CD4-positive, CD25-positive, alpha-beta regulatory T cell (primary cell): ENCODE measurements at places on chromosomes 3 and 15. TPM values are rescaled to one million over a fixed set of nuclear protein-coding genes. Genes with fewer than 3 reads are reported as not detected.

BTLA gene
- total RNA-seq, result 7.1 TPM

DAZL gene
- not detected for total RNA-seq

DNA sequence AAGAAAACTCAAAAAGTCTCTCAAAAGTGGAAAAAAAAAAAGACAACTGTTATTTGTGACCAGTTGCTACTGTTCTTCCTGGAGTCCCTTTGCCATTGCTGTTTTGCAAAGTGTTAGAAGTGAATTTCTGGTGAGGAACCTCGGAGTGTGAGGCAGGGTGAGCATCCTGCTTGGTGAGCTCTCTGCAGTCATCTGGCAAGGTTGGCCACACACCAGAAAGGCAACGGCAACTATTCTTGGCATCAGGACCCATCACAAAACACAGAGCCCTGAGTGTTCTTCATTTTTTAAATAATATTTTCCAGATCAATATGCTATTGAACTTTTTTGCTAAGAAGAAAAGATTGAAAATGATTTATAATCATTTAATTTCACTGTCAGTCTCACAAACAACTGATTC is 60.7 kb downstream of the CGNL1 start:
- no peak for DNase-seq
- no peaks in the 10 kb centered on the region for H3K4me1 ChIP-seq
- no peak overlapping the region for H3K4me3 ChIP-seq
- no peak overlapping the region for H3K27ac ChIP-seq

DNA sequence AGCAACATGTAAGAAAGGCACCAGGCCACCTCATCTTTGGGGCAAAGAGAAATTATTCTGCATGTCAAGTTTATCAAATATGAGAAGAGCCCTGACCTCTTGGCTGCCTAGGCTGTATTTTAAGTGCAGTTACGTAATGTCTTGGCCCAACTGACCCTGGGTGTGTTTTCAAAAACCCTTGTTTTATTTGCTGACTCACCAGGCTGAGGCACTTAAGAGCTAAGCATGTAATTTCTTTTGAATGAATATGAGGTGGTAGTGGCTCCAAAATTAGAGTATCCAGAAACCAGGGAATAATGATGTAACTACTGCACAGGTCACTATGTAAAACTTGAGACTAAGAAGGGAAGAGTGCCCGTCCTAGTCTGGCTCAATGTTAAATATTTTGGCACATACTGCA is 24.3 kb downstream of the PGPEP1L start:
- H3K27ac ChIP-seq, result no peak overlapping the region
- DNase-seq, result no peak
- H3K4me1 ChIP-seq, result no peaks in the 10 kb centered on the region
- no peak overlapping the region for H3K4me3 ChIP-seq
- H3K27me3 ChIP-seq, result no peaks in the 10 kb centered on the region
- no peaks in the 10 kb centered on the region for H3K36me3 ChIP-seq

DNA sequence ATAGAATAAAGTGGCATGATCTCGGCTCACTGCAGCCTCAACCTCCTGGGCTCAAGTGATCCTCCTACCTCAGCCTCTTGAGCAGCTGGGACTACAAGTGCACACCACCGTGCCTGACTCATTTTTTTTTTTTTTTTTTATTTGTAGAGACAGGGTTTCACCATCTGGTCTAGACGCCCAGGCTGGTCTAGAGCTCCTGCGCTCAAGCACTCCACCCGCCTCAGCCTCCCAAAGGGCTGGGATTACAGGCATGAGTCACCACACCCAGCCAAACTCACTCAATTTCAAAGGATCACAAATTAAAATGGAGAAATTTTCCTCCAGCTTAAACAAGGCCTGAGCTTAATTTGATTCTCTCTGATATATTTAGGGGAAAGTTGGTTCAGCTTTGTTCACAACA is 27.3 kb upstream of the NMB start:
- peaks cover 37% of the 10 kb centered on the region for H3K36me3 ChIP-seq
- no peak overlapping the region for H3K4me3 ChIP-seq
- H3K27me3 ChIP-seq, result no peaks in the 10 kb centered on the region
- no peak for DNase-seq

DNA sequence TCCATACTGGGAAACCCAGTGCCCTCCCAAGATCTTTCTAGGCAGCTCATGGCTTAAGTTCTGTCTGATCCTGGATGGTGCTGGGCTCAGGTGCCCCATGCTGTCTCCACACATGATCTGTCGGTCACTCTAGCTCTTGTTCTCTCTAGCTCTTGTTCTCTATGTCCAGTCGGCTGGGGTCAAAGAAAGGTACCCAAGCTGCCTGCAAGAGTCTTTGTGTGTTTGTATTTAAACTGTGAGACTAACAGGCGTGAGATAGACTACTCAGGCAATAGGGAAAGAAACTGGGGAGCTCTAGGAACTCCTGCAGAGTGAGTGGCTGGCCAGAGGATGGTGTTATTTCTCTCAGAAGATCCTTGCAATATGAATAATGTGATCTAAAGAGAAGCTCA is 40.2 kb downstream of the GPR156 start:
- no peaks in the 10 kb centered on the region for H3K4me1 ChIP-seq
- no peak overlapping the region for H3K4me3 ChIP-seq
- no peak for DNase-seq
- no peak overlapping the region for H3K27ac ChIP-seq
- H3K27me3 ChIP-seq, result peaks cover 11% of the 10 kb centered on the region
- no peaks in the 10 kb centered on the region for H3K36me3 ChIP-seq

DNA sequence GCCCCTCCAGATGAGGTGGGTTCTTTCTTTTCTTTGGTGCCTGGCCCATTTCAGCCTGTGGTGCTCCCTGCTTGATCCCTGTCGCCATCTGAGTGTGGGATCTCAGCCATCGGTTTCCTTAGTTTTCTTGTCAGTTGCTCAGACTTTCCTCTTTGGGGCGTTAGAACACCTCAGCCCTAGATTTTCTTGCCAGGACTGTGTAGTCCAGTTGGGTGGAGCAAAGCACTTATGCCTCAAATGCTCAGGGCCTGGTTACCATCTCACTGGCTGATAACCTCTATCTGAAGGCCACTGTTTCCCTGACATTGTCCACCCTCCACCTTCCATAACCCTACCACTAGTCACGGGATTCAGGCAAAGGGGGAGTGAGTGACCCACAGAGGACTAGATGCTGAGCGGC is 208.7 kb upstream of the BHLHE40 start:
- no peak for DNase-seq
- H3K27ac ChIP-seq, result no peak overlapping the region
- H3K4me1 ChIP-seq, result no peaks in the 10 kb centered on the region
- H3K36me3 ChIP-seq, result peaks cover 39% of the 10 kb centered on the region
- no peaks in the 10 kb centered on the region for H3K27me3 ChIP-seq
- H3K4me3 ChIP-seq, result no peak overlapping the region

GRCh38 chr15:62933386-62933785 is 109.2 kb upstream of the TPM1 start:
- no peaks in the 10 kb centered on the region for H3K36me3 ChIP-seq
- peaks cover 22% of the 10 kb centered on the region for H3K27me3 ChIP-seq
- H3K4me1 ChIP-seq, result no peaks in the 10 kb centered on the region
- no peak for DNase-seq
